Amniotic stem cell (primary cell): ENCODE measurements at places on chromosomes 1 and 21.

GRCh38 chr1:12140515-12141162, 26.2 kb upstream of the TNFRSF1B start:
- DNase-seq: no peak

DNA sequence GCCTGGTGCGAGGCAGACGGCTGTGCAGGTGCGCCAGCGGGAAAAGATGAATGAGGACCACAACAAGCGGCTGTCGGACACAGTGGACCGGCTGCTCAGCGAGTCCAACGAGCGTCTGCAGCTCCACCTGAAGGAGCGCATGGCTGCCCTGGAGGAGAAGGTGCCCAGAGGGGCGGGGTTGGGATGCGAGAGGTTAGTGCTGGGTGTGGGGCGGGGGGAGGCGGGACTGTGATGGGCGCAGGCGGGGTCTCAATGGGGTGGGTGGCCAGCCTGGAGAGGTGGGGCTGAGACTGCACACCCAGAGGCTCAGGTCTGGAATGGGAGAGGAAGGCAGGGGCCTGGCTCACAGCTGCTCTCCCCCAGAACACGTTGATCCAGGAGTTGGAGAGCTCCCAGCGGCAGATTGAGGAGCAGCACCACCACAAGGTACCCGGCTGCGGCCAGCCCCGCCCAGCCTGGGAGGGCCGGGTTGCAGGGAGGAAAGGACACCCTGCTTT, 22.3 kb downstream of the PPFIA4 start:
- DNase-seq: no peak

DNA sequence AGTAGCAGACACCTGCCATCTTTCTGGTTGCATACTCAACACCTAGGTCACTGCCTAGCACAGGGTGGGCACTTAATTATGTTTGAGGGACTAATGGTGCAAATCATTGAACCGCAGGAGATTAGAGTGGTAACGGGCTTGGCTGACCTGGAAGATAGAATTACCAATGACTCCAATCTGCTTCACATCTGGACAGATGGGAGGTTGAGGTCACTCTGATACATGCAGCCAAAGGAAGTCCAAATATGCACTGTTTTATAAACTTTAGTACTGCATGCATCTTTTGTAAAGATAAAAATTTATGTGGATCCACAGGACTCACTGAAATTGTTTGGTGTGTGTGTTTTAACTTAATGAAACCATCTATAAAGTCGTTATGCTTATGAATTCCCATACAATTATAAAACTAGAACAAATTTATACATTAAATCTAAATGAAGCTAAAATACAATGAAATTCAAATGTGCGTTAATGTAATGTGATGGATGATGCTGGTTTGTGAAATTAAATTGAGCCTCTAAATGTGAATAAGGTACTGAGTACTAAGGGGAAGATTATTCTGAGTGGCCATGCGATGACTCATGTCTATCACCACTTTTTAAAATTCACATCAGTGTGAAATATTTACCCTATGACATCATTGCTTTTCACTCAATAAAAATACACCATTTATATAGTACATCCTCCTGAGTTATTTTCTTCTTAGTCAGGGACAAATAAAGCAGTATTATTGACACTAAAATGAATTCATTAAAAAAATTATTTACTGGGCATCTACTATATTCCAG, 224.7 kb upstream of the FAM78B start:
- DNase-seq: no peak

DNA sequence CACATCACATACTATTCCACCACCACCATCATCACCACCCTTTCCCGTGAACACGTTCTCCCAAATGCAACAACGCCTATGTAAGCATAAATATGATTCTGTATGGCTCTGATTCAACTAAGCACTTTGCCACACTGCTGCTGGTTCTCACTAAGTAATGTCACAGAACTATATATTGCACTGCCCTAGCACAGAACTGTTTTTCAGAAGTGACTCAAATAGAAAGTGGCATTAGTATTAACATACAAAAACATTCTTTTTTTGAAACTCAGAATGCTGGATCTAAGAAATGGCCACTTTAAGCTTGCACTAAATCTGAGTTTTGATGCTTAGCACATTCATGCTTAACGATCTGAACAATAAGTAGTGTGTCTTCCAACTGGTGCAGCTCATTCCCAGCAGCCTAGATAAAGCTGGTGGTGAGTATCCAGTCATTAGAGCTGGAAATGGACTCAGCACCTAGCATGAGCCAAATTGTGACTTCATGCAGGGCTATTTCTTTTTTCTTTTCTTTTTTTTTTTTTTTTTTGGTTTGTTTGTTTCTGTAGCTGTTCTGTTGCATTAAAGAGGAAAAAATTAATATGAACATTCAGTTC, 46.2 kb upstream of the ZC3H11B start:
- DNase-seq: no peak

GRCh38 chr1:15583016-15583706, 1.7 kb downstream of the AGMAT start:
- DNase-seq: no peak

DNA sequence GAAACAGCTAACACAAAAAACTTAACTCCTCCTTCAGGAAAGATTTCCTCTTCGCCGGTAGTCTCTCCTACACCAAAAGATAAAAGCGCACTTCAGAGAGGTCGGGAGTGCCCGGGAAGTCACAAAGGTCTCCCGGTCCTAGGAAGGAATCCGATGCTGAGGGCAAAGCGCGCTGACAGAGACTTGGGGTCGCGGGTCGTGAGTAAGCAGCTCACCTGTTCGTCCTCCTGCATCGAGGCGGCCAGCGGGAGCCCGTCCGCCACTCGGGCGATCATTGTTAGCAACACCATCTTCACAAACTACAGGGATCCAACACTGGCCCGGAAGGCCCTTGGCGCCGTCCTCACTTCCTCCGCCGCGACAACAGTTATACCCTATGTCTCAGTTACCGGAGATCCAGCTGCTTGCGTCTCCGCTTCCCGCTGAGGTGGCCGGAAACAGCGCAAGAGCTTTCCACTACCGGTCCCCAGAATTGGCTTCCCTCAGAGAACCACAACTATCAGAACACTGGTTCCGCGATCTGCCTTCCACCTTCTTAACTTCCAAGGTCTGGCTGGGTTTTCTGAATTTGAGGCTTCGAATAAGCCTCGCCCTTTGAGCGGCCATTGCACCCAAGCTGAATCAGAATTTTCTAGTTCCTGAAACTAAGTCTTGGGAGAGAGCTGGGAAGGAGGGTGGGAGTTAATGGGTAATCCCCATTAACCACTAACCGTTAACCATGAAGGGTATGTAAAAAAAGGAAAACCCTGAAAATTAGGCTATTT, at the start of gene SEC22B:
TSS of gene SEC22B (minus strand) at position 429 of the 764 bp plus-strand sequence. CDS start at position 290, 139 bp downstream.
- peak; percentile 79 for DNase-seq

DNA sequence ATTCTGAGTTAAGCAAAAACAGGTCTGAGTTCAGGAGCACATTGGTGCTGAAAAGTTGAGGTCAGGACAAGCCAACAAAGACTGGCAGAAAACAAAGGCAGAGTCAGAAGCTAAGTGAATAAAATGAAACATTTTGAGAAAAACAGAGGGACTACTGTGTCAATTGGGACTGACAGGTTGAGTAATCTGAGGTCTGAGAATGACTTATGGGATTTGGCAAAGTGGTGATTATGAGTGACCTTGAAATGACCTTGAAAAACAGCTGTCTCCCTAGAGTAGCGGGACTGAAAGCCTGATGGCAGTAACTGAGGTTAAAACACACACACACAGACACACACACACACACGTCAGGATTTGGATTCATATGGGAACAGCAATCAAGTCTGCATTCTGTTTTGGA, 8.8 kb upstream of the COG2 start:
- DNase-seq: no peak

DNA sequence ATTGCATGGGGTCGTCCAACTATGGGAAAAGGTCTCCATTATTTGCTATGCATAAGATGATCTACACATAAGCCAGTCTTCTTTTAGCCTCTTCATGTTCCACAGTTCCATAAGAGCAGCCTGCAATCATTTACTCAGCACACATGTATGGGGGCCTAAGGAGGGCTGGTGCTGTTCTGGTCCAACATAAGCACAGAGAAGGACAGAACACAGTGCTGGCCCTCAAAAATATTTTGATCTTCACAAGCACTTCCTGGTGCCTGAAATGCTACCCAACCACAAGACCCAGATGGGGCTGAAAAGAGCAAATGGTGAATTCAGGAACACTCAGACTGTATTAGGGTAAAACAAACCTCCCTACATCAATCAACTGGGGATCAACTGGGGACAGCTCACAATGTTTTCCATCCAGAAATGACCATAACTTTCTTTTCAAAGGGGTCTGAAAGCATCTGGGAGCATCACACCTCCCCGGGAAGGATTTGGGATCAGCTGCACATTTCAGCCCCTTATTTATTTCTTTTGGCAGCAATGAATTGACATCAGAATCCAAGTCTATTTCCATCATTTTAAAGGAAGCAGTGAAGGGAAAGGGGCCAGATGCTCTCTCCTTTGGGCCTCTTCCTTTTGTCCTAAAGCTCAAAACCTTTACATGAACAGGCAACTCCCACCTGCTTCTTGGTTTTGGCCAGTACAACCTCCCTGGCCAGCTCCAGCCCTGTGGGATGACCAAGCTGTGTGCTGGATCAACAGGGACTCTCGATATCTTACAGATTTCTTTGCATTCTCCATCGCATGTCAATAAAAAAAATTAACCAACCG, 45.7 kb downstream of the KCNN3 start:
- no peak for DNase-seq

- no peak for DNase-seq
Observed at GRCh38 chr21:15233611-15234010, 168.8 kb upstream of the NRIP1 start.

GRCh38 chr1:28416509-28417194, 47.1 kb downstream of the PHACTR4 start:
- no peak for DNase-seq

GRCh38 chr1:197937892-197938291, 20.7 kb downstream of the LHX9 start:
- DNase-seq: no peak

- DNase-seq: peak; percentile 30
Observed at GRCh38 chr1:246280551-246280950, 226.5 kb downstream of the SMYD3 start.

DNA sequence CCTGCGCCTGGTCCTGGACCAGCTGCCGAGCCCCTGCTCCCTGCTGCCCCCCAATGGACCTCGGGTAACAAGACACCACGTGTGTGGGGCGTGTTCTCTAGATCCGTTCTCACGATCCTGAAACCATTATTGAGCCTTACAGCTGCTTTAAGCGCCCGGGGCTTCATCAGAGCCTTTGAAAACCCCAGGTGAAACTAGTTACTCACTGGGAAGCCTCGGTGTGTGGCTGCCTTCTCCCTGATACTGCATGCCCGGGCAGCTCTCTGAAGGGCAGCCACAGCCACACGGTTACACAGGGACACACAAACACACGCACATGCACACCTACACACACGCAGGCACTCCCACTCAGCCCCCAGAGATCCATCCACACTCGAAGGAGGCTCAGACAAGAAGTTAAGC, 5.3 kb downstream of the HES2 start:
- peak; percentile 9 for DNase-seq

DNA sequence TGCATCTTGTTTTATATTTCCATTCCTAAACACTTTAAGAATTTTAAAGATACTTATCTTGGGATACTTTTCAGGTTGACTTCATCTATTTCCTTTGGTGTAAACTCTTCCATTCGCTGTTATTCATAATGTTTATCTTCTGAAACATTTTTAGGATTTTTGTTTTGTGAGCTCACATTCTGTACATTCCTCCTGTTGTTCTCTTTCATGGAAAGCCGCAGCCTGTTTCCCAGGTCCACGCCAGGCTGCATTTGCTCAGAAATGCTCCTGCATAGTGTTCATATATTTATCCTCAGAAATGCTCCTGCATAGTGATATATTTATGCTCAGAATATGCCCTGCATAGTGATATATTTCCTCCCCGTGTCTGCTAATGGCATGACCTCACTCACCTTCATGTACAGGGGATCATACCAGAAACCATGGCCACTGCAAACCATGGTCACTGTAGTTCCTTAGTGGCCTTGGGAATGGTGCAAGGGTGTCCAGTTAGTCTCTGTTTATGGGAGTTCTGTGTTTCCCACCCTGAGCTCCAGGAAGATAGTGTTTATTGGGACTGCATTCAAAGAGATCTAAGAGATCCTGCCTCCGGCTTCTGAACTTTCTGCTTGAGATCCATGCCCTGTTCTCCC, 153.9 kb upstream of the GREM2 start:
- DNase-seq: peak; percentile 42

GRCh38 chr1:214454569-214455396, 96.6 kb downstream of the PTPN14 start:
- DNase-seq: no peak

- DNase-seq: no peak
Observed at GRCh38 chr1:218312509-218312908, 27.4 kb downstream of the RRP15 start.

GRCh38 chr1:169012416-169012815, 94.1 kb upstream of the ATP1B1 start:
- no peak for DNase-seq

DNA sequence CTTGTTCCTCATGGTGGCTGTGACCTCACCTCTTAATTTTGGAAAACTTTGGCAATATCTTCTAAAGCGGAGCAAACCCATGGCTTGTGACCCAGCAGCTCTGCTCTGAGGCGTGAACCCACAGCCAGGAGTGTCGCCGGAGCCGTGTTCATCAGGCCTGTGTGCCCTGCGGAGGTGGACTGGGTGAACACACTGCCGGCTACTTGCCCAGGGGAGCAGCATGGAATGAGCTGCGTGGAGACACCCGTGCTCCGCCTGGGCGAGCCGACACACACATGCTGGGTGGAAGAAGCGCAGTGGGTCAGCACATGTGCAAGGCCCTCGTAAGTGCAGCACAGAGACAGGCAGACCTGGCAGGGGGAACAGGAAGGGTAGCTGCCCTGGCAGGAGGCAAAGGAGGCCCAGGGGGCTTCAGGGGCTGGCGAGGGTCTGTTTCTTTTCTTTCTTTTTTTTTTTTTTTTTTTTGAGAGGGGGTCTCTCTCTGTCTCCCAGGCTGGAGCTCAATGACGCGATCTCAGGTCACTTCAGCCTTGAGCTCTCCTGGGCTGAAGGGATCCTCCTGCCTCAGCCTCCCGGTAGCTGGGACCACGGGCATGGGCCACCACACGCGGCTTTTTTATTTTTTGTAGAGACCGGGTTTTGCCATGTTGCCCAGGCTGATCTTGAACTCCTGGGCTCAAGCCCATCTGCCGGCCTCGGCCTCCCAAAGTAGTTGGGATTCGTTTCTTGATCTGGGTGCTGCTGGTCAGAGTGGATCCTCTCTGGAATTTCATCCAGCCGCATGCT, 41.8 kb downstream of the AGPAT3 start:
- no peak for DNase-seq

DNA sequence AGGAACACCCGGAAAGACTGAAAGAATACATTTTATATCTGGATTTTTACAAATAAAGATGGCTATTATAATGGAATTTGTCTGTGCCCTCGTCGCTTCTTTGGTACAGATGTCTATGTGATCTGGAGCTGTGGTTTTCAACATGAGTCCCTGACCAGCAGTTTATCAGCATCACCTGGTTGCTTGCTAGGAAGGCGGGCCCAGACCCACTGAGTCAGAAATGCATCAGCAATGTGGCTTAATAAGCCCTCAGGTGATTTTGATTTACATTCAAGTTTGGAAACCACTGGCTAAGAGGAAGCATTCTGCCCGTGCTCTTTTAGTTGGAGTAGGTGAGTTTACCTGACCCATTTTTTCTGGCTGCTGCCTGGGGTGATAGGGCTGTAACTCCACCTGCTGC, 31.7 kb downstream of the ATP1A1 start:
- DNase-seq: no peak

GRCh38 chr1:152089014-152089674, at the start of gene TCHHL1:
TCHHL1 (minus strand) TSS chr1:152089064; CDS start chr1:152088143, 921 bp downstream.
- DNase-seq: no peak
